HFFc6 (cell line): ENCODE measurements at places on chromosomes 13 and 19. TPM values are rescaled to one million over a fixed set of nuclear protein-coding genes. Genes with fewer than 3 reads are reported as not detected.
A peak's percentile ranks its signal among the peaks of the same experiment; 100 is the strongest.

DNA sequence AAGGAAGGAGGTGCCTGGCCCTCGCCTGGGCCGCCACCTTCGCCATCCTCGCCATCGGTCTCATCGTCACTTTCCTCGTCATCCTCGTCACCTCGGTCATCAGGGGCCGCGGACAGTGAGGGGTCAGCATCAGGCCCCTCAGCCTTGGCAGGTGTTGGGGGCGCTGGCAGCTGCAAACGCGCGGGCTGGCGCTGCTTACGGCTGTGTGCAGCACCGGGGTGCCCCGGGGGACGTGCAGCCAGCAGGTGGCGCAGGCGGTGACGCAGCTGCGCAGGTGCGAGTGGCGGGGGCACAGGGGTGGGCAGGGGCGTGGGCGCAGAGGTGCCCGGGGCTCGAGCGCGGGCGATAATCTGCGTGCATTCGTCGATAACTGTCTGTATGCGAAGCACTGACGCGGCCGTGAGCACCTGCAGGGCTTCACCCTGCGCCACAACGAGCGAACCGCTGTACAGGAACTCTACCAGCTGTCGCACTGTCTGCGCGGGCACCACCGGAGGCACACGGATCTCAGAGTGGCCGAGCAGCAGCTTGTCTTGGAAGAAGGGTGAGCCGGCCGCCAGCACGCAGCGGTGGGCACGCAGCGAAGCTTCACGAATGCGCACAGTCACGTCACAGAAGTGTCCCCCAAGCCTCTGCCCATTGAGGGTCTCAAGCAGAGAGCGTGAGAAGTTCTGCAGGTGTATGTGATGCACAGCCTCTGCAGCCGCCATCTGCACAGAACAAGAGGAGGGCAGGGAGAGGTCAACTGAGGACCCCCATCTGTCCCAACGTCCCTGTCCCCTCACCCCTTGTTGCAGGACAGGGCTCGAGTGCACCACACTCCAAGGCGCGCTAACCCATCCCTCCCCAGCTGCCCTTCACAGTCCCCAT is 2.4 kb downstream of the ZBTB45 start:
- no peak for DNase-seq

DNA sequence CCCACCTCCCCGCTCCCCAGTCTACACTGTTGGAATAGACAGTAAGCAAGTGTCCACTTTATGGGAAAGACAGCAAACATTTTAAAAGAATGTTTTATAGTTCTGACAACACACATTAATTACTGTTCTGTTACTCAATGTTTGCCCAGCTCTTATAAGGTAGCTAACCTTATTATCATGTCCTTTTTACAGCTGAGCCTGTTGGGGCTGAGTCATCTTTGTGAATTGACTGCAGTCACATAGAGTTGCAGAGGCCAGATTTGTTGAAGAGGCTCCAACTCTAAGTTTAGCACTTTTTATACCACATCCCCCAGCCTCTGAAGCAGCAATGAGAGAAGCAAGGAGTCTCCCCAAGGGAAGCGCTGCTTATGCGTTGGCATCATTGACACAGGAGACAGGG is 76.2 kb downstream of the C13orf42 start:
- DNase-seq = no peak

STK24 gene
- total RNA-seq = 72.1 to 88.1 TPM (median 80.1 TPM) in 3 replicates

KRTDAP gene
- not detected in 3 replicates for total RNA-seq

DNA sequence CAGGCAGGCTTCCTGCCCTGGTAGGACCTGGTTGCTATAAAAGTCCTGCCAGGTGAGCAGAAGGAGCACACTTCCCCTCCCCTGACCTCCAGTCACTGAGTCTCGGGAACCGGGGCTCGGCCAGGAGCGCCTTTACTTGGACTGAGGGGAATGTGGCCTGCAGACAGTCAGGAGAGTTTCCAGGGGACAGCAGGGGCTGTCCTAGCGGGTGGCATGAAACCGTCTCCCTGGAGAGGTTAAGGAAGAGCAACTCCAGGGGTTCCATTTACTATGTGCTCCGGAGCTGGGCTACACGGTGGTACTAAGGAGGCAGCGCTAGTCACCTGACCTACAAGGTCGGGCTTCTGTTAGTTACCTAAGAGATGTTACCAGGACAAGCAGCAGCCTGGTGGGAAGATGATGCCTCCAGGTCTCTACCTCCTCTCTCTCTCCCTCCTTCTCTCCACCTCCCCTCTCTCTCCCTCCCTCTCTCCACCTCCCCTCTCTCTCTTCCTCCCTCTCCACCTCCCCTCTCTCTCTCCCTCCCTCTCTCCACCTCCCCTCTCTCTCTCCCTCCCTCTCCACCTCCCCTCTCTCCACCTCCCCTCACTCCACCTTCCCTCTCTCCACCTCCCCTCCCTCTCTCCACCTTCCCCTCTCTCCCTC is 4.1 kb upstream of the CNOT3 start:
- DNase-seq = no peak

GPC5 gene
- total RNA-seq = 0.06 TPM in 1 of 2 replicates, not detected in the other

- peak; percentile 85 for DNase-seq
These were observed 254.4 kb downstream of the DLEU7 start for GRCh38 chr13:50589139-50589538.
